T-cell (primary cell): ENCODE measurements at places on chromosomes 6 and 20.

GRCh38 chr6:84764332-84765049 is at the start of gene TBX18:
TSS of gene TBX18 (minus strand) at chr6:84764598. CDS start at chr6:84764181, 417 bp downstream.
- DNase-seq, result no peak

DNA sequence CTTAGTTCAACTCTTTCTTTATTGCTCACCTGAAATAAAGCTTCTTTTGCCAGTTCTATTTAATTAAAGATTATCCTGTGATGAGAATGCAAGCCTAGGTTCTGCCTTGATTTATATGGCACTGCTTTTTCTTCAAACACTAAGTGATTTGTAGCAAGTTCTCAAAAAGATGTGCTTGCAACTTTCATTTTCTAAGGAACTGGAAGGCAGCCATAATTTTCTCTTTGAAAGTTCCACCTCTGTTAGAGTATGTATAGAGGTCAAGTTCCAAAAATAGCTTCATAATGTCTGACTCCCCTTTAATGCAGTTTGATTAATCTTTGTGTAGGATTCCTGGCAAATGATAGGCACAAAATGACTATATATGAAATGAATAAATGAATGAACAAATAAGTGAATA is 528.3 kb upstream of the FLRT3 start:
- DNase-seq, result no peak

DNA sequence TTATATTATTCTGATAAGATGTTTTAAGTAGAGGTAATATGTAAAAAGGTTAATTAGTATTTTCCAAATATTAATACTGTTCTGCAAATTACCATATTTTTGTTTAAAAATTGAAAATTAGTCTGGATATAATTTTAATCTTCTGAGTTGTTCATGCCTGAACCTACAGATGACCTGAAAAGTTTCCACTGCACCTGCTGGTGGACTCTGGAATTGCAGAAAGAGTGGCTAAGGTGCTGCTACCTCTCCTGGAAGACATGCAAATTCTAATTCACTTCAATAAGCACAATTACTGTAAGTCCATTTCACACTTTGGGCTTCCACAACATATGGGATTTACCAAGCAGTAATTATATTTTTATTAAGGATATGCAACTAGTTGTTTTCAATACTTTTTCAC is 77.7 kb upstream of the OLIG3 start:
- DNase-seq, result peak; percentile 32

DNA sequence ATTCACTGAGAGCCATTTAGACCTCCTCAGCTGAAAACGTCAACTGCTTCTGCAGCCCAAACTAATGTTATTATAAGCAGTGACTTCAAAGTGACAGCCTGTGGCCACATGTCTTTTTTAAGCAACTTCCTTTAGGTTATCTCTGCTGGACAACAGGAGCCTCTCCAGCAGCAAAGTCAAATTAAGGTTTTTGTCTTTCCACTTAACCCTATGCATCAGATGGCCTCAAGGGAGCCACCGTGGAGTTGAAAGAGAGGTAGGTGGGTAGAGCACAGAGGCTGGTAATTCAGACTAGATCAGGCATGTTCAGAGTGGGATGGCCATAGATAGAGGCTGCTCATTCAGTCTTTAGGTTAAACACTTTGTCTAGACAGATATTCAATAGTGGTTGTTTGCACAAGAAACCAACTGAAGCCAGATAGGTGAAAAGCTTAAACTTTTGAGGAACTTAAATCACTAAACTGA is 300.6 kb upstream of the ECI2 start:
- DNase-seq, result no peak

- DNase-seq, result no peak
These were observed 47.9 kb downstream of the ISM1 start for GRCh38 chr20:13268953-13269352.

- no peak for DNase-seq
These were observed 489.9 kb downstream of the TFAP2A start for GRCh38 chr6:9924971-9925370.

DNA sequence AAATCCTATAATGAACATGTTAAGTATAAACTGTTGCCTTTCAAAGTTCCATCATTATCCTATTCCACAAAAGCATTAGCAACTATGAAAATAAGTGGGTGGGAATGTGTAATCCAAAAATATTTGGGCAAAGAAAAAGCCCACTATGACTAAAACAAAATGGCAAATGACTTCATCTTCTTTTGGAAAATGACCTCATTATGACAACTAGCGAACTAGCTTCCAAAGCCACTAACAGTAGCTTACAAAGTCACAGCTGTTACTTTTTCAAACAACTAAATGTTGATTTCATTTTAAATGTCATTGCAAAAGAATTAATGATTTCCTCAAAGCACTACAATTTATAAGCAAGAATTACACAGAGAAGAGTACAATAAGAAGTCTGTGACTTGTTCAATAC is 49.8 kb upstream of the RUNX2 start:
- no peak for DNase-seq

DNA sequence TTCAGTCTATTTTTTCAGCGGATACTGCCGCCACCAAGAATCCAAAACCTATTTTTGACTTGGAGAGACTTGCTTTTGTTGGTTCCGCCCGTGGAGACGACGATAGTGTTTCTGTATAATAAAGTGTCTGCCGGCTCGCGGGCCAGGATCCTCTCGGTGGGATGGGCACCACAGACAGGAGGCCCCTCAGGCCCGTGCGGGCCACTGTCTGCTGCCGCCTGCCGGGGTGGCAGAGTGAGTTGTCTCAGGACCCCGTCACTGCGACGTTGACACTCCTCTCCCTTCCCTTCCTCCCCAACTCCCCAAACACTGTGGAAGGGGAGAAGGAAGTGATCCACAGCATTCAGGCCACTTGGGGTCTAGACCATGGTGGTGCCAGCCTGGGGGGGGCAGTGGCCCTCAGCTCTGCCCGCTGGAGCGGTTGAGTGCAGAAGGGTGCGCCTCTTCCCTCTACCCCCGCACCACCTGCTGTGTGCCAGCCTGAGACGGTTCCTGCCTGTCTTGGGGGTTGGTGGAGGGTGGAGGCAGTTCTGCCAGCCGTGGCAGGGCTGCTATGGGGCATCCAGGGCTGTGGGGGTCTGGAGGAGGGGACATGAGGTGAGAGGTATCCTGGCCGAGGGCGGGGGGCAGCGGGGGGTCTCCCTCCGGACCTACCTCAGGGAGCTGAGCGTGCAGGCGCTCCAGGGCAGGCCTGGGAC is 17.5 kb downstream of the RBM38 start:
- no peak for DNase-seq

DNA sequence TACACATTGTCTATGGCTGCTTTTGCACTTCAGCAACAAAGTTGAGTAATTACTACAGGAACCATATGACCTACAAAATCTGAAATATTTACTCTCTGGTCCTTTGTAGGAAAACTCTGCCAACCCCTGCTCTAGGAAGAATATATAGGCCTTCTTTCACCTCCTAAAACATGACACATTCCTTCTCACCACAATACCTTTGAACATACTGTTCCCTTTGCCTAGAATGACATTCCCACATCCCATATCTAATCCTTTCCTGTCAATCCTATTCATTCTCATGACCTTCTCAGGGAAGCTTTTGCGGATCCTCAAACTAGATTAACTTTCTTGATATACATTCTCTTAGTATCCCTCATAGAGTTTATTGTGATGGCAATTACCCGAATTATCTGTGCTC is 18.0 kb upstream of the NCOA6 start:
- DNase-seq, result no peak

DNA sequence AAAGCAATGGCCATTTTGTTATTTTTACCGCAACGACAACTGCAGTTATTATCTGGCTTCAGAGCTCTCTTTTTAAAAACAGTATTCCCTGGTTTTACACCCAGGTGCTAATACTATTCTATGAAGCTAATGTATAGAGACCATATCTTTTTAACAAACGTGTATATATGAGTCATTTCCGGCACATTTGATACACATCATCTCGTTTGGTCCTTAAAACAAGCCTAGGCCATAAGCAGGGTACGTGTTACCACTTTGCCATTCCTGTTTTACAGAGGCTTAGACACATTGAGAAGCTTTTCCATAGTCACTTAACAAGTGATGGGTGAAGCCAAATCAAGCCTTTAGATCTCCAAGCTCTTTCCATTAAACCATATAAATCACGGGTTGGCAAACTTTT is 5.5 kb downstream of the TRAF3IP2 start:
- no peak for DNase-seq

GRCh38 chr6:144013486-144013909 is 5.4 kb upstream of the PLAGL1 start:
- peak; percentile 54 for DNase-seq
